ENCODE measurements at places on chromosomes 3 and 15.

GRCh38 chr3:169945313-169945712, 21.3 kb upstream of the SEC62 start:
- no peak for DNase-seq

- DNase-seq = no peak
Measured at GRCh38 chr3:25432176-25432720, 4.2 kb downstream of the RARB start.

DNA sequence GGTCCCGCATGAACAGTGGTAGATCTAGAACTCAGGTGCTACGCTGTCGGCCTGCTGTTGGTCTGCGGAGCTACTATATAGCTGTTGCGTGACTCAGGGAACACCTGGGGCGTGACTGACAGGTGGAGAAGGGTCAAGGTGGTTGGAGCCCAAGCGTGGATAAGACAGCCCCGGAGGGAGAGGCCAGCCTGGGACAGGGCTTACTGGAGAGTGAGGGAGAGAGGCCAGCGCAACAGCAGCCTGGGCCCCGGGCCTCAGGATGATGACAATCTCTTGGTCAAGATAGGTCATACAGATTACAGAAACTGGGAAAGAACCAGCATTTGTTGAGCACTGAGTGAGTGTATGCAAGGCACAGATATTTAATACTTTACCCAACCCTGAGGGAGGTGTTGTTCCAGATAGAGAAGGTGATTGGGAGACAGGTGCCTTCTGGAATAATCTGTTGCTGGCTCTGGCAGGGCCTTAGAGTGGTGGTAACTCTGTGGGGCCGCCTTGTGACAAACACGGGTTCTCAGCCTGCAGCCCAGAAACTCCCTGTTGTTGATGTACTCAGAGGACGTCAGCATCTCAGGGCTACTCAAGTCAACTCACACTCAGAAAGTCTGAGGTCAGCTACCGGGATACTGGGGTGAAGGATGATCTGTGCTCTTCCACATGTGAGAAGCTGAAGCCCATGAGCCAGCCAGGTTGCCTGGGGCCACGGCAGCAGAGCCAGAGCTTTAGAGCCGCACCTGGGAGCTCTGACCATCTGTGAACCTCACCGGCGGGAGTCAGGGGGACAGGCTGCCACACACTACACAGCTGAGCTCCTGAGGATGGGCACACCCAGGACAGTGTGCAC, 265.4 kb upstream of the HES1 start:
- peak; percentile 42 for DNase-seq

DNA sequence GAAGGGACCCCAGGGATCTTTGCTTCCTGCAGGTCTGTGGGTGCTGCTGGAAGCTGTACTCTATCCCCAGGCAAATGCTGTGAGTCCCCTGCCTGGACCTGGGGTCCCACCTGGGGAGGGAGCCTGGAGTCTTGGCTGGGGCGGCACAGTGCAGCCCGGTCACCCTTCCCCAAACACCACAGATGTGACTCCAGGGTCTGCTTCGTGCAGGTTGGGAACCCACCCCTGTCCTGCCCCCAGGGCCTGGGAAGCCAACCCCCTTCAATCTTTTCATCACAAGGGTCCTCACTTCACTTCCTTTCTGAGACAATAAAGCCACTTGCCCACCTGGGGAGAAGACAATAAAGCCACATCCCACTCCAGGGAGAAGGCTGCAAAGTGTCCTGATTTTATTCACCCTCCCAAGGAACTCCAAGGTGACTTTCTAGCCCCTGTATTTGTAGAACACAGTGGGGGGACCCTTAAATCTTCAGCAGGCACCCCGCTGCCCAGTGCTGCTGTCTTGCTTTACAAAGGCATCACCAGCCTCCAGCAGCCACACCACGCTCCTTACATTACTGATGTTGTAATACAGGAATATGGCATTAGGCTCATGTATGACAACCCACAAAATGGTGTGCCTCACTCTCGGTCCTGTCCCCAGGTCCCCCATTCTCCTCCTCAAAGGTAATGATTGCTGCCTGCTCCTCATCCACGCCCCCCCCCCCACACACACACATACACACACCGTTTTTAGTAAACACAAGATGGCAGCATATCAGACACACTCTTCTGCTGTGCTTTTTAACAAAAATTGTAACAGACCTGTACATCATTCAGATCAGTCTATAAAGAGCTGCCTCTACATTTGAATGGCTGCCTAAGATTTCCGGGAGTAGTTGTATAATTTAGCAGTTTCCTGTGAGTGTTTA, 9.9 kb downstream of the C3orf22 start:
- no peak for DNase-seq

All from adrenal gland (tissue), 19 donors.